ENCODE measurements at places on chromosomes 13 and 19.

DNA sequence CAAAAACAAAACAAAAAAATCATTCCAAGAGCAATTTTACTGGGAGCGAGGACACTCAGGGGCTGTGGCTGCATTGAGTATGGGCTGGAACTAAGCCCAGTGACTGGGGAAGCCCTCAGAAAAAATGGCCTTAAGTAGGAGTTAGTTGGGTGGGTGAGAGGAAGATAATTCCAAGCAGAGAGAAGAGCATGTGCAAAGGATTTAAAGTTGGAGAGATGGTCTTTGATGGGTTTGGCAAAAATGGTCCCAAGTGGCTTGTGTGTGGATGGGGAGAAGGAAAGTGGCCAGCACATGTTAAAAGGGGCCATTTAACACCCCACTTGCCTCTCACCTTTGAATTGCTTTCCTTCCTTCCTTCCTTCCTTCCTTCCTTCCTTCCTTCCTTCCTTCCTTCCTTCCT, 6.7 kb upstream of the CYP4F22 start:
- no peak for DNase-seq

DNA sequence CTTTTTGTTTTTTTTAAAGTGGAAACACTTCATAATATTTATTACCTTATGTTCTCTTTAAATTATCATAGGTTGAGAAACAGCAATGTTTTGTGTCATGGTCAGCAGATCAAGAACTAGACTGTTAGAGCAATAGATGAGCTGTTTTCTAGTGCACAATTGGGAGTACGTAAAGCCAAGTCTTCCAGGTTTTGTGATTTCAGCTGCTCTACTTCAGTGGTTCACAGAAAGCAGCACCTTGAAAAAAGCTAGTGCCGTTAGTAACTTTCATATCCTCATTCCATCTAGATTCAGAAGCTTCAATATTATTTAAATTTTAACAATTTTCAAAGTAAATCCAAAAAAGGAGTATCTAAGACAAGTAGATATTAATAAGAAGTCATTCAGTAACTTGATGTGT, 1.9 kb downstream of the GPR18 start:
- DNase-seq: no peak

GRCh38 chr13:94063096-94063495, 416.4 kb downstream of the DCT start:
- DNase-seq: peak; percentile 49

DNA sequence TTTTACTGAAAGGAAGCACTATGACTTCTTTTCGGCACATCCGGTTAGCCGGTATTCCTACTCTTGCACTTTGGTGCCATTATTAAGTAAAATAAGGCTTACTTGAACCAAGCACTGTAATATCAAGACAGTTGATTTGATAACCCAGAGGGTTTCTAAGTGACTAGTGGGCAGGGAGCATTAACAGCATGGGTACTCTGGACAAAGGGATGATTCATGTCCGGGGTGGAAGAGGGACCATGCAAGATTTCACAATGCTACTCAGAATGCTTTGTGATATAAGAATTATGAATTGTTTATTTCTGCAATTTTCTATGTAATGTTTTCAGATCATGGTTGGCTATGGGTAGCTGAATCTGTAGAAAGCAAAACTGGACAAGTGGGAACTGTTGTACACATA, 282.1 kb downstream of the TDRD3 start:
- no peak for DNase-seq

DNA sequence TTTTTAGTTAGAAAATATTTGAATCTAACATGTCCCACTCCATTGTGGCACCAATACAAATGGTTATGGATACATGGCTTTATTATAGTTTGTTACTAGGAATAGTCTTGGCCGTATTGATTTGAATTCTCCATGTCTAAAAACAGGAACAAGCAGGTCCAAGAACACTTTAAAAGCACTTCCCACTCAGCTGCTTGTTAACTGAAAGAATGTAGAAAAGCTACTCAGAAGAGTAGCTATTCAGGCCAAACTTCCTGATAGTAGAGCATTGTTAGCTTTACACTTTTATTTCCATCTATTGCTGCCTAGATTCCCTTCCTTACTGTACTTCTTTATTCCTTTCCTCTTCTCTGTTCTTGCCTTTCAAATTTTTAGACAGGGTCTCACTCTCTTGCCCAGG, 6.9 kb downstream of the PIBF1 start:
- DNase-seq: no peak

Data from fibroblast of the conjunctiva (primary cell).